Activated naive CD8-positive, alpha-beta T cell treated with anti-CD3 and anti-CD28 coated beads, Interleukin-2, amount 10 ng/mL, durations not matched to agents 7 days and 5 days (primary cell): ENCODE measurements at places on chromosomes 2 and 18. TPM values are rescaled to one million over a fixed set of nuclear protein-coding genes. Genes with fewer than 3 reads are reported as not detected.

DNA sequence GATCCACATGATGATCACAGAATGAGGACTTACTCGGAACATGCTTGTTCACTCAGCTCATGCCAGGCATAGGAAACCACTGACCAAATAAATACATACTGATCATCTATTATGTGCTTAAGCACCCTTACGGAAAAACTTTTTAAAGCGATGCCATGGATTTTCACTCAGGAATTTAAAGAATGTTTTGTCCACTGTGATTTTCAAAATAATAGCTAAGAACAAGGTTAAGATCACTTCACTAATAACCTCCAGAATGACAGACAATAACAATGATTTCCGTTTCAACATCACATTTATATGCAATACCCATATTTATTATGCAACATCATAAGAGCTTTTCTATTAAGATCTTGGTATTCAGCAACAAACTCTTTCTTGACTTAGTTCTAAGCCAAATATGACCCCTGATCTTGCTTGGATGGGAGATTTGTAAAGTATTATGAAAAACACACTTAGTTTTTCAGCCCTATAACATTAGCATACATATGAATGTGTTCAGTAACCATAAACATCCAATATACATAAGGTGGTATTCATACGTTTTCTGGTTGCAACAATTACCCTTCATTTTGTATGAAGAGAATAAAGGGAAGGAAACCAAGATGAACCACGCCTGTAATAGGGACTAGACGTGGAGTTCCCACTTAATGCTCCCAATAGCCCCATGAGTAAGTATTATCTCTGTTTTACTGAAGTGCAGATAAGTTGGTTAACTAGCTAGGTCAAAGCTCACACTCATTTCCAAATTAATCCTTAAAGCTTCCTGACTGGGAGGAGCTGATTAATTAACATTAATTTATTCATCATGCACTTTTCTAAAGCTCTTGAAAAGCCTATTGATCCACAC lies 1.9 kb downstream of the CD302 start:
- peaks cover 6% of the 10 kb centered on the region for H3K36me3 ChIP-seq
- peaks cover 49% of the 10 kb centered on the region for H3K27me3 ChIP-seq

- no peak overlapping the region for H3K4me3 ChIP-seq
- no peak overlapping the region for H3K27ac ChIP-seq
- H3K27me3 ChIP-seq = peaks cover 63% of the 10 kb centered on the region
- H3K4me1 ChIP-seq = peaks cover 20% of the 10 kb centered on the region
- no peak for DNase-seq
Measured at GRCh38 chr2:120734930-120735651, 577 bp upstream of the GLI2 start.

- no peak overlapping the region for H3K4me3 ChIP-seq
- no peaks in the 10 kb centered on the region for H3K4me1 ChIP-seq
- peaks cover 6% of the 10 kb centered on the region for H3K27me3 ChIP-seq
- H3K36me3 ChIP-seq = no peaks in the 10 kb centered on the region
- no peak for DNase-seq
Measured at GRCh38 chr2:235212501-235213158, 260.8 kb downstream of the SH3BP4 start.

GRCh38 chr18:34158881-34159690 lies 65.6 kb downstream of the NOL4 start:
- H3K36me3 ChIP-seq = no peaks in the 10 kb centered on the region
- peak; percentile 19 for DNase-seq
- H3K27me3 ChIP-seq = peaks cover 16% of the 10 kb centered on the region
- no peak overlapping the region for H3K4me3 ChIP-seq
- H3K27ac ChIP-seq = no peak overlapping the region

SERPINB8 gene
- total RNA-seq = 7.3 TPM

POTEJ gene
- total RNA-seq = not detected

DNA sequence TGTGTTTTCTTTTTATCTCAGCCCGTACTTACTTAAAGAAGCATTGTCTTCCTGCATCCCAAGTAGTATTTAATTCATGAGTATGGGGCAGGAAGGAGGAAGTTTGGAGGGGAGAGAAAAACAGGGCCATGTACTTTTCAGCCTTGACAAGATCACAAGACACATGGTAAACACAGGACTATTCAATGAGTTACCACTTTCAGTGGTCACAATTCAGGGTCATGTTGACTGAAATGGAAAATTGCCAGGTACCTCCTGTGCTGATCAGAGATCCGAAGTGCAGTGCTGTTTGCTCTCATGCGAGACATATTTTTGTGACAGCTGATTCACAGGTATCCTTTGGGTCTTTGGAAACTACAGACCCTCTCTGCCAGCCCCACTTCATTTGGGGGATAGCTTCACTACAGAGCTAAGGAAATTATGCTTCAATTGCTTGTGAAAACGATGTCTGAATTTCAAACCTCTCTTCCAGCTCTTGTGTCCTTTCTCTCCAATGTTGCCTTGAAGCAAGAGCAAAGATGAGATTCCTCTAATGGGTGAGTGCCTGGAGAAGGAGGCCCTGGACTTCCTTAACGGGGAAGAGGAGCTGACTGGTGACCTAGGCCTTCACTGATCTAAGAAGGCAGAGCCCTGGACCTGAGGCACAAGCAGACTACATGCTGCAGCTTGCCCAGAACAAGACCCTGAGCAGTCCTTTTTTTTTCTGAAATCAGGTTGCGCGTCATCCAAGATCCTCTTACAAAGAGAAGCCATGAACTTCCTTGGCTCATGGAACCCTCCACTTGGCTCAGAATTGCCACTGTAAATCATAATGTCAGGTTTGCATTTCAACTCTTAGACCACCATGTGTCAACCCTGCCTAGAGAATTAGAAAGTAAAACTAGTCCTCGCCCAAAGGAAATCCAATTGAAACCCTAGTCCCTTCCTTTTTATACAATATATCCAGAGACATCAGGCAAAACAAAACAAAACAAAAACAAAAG lies 44.1 kb downstream of the EVA1A start:
- no peaks in the 10 kb centered on the region for H3K4me1 ChIP-seq
- no peak for DNase-seq
- no peaks in the 10 kb centered on the region for H3K36me3 ChIP-seq
- no peak overlapping the region for H3K27ac ChIP-seq
